ENCODE measurements at places on chromosomes 4 and X.
A peak's percentile ranks its signal among the peaks of the same experiment; 100 is the strongest.

GRCh38 chr4:105470766-105471165 is 3.1 kb downstream of the PPA2 start:
- no peak for DNase-seq

DNA sequence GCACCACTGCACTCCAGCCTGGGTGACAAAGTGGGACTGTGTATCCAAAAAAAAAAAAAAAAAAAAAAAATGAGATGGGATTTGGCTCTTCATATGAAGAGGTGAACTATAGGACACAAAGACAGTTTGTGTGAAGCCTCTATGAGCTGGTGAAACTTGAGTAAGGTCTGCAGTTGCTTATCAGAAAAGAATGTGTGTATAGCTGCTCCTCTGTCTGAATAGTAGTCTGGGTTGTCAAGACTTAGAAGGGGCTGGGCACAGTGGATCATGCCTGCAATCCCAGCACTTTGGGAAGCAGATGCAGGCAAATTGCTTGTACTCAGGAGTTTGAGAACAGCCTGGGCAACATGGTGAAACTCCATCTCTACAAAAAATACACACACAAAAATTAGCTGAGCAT is 82.8 kb downstream of the ARSF start:
- no peak for DNase-seq

- peak; percentile 24 for DNase-seq
Observed at GRCh38 chr4:40316782-40317635, 18.1 kb upstream of the CHRNA9 start.

DNA sequence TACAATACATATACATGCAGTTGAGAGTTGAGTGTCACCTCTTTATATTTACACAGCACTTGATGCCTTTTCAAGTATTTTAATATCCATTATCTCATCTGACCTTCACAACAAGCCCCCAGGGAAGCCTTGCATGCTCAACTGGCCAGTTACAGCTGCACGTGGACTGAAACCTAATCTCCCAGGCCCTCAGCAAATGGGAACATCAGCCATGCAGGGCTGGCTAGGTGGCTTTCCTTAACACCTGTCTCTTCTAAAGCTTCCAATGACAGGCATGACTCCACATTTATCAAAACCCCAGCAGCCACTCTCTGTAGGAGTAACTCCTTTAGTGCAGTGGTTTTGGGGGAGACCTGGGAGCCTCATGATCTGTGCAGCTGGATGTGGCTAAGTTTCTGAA is 56.4 kb downstream of the PHKA2 start:
- no peak for DNase-seq

DNA sequence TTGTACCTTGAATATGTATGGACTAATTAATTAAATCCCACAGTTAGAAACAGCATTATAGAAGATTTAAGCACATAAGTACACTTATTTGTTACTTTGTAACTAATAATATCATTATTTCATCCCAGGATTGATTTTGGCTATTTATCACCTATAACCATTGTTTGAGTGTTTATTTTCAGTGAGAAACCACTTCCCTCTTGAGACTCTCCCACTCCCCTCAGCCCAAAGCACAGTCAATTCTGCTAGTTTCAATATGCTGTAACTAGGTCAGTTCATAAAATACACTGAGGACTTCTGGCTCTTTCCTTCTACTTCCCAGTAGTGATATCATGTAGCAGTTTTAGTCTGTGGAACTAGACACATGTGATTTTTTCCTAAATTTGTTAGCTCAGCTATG is 16.3 kb downstream of the OFD1 start:
- DNase-seq = no peak

GRCh38 chr4:95563638-95564337 is 15.0 kb upstream of the UNC5C start:
- DNase-seq = no peak

GRCh38 chr4:90816754-90817153 is 689.6 kb downstream of the CCSER1 start:
- no peak for DNase-seq

GRCh38 chr4:173252024-173252935 is 81.9 kb downstream of the HMGB2 start:
- no peak for DNase-seq

- DNase-seq = no peak
Observed at GRCh38 chrX:1392376-1393068, 609 bp upstream of the SLC25A6 start.

DNA sequence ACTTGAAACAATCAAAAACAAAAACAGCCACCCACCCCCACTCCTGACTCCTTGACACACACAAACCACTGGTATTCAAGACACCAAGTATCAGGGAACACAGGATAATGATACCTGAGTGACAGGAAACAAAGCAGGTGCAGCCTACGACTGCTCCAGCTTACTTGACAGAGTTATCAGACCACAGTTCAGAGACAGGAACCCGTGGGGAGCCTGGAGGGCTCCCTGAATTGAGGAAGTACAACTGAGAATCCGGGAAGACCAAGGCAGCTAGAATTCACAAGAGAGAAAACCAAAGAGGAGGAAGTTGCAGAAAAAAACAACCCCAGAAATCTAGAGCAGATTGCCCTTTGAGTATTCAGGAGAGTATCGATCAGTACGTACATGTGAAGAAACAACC is 20.5 kb downstream of the COMMD8 start:
- no peak for DNase-seq

DNA sequence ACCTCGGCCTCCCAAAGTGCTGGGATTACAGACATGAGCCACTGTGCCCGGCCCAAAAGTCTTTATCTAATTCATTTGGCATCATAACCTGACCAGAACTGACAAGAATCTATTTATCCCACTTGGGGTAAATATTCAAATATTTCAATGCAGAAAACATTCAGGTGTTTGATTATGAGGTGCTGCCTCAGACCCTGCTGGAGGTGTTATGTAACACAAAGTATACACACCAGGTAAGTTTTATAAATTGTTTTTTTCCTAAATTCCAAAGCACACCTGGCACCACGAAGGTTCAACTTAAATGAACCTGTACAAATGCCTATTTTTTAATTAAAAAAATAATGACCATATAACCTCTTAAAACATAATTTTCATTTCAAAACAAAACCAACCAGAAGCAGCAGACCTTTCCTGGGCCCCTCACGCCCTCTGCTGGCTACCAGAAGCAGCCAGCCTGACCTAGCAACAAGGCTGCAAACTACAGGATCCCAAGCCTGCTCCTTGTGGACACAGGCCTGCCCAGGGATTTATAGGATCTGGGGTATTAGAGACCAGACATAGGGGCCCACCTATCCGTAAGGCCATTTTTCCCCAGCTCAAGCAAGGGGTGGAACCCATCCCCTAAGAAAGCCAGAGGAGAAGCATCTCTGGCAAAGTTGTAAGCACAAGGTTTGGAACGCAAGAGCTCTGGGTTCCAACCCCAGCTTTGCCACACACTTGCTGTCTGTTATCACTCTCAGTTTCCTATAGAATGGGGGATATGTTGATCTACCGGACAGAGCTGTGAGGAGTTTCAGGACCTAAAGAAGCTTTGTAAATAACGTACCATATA is 11.7 kb downstream of the OTUD5 start:
- DNase-seq = no peak

- DNase-seq = no peak
Observed at GRCh38 chr4:108191269-108191914, 22.7 kb upstream of the LEF1 start.

DNA sequence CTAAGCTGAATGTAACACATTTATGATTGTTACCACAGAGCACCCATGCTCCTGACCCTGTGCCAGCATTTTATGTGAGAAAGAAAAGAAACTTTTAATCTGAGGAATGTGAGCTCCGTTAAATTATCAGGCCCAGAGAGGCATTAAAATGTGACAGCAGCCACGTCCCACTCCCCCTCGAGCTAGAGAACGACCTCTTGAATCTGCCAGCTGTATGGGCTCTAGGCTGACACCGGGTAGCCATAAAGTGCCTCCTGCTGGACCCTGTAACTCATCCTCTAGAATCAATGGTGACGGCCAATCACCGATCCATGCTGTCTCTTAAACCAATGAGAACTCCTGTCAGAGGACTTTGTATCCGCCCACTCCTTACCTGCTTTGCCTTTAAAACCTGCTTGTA is 110.2 kb upstream of the ADRA2C start:
- DNase-seq = no peak

- DNase-seq = no peak
Observed at GRCh38 chr4:37588150-37588549, 98.0 kb downstream of the RELL1 start.

DNA sequence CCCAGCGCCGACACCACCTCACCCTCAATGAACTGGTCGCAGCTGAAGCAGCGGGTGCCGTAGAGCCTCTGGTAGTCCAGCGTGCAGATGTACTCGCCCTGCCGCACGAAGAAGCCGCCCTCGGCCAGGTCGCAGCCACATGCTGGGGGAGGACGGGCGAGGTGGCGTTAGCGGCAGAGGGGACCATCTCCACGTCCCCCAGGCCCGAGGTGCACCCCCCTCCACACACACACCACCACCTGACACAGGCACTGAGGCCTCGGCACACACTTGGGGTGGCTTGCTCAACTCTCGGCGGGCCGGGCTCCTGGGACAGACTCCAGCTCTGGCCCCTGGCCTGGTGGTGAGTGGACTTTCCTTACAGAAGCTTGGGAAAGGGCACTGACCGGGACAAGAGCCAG is 61.5 kb downstream of the ABLIM2 start:
- no peak for DNase-seq

DNA sequence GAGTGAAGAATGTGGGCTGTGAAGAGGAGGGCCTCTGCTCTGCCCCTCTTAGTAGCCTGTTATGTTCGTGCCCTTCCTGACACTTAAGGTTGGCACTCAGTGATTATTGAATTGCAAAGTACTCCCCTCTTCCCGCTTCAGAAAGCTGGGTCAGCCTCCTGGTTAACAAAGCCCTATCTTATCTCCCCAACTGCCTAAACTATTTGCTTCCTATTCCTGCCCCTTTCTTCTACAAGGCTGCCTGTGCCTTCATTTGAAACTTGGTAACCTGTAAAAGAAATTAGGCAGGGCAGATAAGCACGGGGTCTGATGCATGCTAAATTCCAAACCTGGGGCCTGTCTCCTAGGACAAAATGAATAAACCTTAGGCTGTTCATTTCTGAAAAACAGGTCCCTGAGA is 23.1 kb upstream of the TMEM150C start:
- no peak for DNase-seq

- DNase-seq = no peak
Observed at GRCh38 chrX:151004085-151004484, 20.9 kb downstream of the HMGB3 start.

Measured in stimulated activated CD8-positive, alpha-beta memory T cell treated with anti-CD3 and anti-CD28 coated beads, Interleukin-7, amount 100 ng/mL, for 1 hour (primary cell).